Upper lobe of right lung (tissue), 1 donor: ENCODE measurements at places on chromosomes 7 and 10. TPM values are rescaled to one million over a fixed set of nuclear protein-coding genes. Genes with fewer than 3 reads are reported as not detected.

DNA sequence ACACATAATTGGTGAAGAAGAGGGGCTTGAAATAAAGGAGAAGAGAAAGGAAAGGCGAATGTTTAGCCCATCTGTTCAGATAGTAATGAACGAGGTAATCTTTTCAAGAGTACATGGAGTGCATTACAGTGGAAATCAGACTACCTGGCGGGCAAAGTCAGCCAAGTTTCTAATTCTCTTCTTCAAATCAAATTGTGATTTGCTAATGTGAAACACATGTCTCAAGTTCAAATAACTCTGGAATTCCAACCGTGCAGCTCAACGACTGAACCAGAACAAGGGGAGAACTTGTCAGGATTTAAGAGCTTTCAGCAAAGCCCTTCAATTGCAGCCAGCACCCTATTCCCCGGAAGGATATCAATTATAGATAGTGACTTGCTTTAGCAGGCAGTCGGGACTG, 216.9 kb downstream of the GLI3 start:
- DNase-seq = no peak

Gene C10orf53
- not detected for total RNA-seq

Gene SLC18A3
- total RNA-seq = not detected

Gene TMEM213
- total RNA-seq = 9.6 TPM

Gene TSC22D4
- 51.8 TPM for total RNA-seq
